Activated CD4-positive, CD25-positive, alpha-beta regulatory T cell (primary cell): ENCODE measurements at places on chromosomes 5 and 9.
A peak's percentile ranks its signal among the peaks of the same experiment; 100 is the strongest.

DNA sequence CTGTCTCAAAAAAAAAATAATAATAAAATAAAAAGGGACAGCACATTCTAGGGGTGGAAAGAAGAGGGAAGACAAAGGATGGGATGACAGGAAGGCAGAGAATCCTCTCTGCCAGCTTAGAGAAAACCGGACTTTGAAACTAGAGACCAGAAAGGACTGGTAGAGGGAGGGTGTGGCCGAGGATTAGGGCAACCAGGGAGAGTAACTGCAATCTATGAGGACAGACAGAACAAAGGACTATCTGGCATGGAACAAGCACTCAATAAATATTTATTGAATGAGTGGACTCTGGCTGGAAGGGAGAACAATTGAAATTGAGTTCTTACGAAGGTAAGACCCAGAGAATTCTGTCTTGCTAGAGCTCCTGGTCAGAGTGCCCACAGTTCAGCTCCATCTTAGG lies 2.4 kb downstream of the GBA2 start:
- DNase-seq = no peak

DNA sequence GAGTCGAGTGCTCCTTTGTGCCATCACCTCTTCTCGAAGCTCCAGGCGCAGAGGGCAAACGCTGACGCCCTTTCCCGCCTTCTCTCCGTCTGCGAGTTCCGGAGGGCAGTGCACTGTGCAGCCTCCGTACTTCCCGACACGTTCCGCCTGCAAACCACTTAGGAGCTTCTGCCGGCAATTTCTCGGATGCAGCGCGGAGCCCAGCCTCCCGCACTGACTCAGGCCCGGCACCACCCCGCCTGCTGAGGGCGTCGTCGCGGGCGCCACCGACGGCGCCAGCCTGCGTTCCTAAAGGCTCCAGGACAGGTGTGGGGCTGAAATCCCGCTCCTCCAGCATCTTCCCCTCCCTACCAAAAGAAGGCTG lies 9.3 kb upstream of the TRIM36 start:
- no peak for DNase-seq

GRCh38 chr5:131252824-131253171 lies 11.1 kb upstream of the CDC42SE2 start:
- DNase-seq = peak; percentile 18

GRCh38 chr9:86122311-86122710 lies 23.0 kb upstream of the GOLM1 start:
- DNase-seq = no peak

DNA sequence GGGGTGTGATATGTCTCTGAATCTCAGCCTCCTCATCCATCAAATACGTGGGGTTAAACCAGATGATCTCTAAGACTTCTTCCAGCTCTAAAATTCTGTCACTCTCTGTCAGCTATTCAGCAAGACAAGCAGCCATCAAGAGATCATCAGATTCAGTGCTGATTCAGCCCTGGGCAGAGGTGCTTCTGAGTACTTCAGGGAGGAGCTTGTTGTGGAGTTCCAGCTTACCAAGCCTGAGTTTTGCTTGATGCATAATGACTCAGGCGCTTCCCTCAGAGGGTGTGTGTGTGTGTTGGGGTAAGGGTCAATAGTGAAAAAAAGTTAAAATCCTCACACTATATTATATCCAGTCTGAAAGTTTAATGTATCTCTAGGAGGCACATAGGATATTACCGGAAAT lies 29.6 kb upstream of the TAF1L start:
- no peak for DNase-seq

DNA sequence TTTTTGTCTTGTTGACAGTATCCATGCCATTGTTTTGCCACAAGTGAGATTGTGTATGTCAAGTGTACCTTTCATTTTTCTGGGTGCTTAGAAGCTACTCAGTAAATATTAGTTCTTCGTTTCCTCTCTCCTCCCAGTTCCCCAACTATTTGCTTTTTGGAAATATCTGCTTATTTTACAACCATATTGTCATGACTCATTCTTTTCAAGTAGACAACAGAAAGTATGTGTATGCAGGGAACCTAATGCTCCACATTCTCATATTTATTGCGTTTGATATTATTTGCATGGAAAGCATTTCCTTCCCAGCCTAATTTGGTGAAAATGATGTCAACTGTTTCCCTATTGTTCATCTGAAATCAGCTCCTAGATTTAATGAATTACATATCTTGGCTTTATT lies 483.7 kb upstream of the RIOK2 start:
- DNase-seq = no peak

DNA sequence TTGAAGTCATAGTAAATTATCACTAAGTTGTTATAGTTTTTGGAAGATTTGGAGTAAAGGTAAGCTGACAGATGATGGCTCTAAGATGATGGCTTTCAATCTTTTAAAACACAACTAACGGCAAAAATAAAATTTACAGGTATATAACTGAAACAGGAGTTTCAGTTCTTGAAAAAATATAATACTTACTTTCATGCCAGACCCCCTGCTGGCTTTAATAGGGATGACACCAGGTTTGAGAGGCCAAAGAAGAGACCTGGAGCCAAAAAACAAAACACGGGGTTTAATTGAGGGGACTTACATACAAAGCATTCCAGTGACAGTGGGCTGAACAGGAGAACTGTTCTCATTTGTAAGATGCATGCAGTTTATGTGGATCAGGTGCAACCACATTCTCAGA lies 301.7 kb upstream of the PCSK5 start:
- no peak for DNase-seq
